GM23248 (cell line): ENCODE measurements at places on chromosomes 1 and 21.

DNA sequence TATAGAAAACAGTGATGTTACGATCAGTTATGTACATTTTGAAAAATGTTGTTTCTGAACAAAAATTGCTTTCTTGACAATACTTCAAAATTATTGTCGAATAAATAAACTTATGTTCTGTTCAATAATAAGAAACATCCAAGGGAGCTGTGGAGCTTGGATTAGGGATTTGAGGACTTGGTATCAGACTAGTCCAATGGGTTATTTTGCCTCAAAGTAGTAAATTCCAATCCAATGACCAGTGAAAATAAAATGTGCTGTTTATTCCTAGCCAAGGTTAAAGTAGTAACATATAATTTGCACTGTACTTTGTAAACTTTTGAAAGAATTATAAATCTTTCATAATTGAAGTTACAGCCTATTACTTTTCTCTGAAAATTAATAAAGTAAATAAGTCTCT is 79.1 kb upstream of the IVNS1ABP start:
- DNase-seq: peak; percentile 35

GRCh38 chr21:42059721-42060120 is 11.4 kb upstream of the UMODL1 start:
- DNase-seq: no peak

GRCh38 chr1:65392497-65392896 is 28.0 kb upstream of the LEPR start:
- no peak for DNase-seq

GRCh38 chr1:77590651-77591050 is 91.8 kb downstream of the ZZZ3 start:
- no peak for DNase-seq

GRCh38 chr1:44994309-44994898 is 8.0 kb upstream of the EIF2B3 start:
- DNase-seq: no peak

DNA sequence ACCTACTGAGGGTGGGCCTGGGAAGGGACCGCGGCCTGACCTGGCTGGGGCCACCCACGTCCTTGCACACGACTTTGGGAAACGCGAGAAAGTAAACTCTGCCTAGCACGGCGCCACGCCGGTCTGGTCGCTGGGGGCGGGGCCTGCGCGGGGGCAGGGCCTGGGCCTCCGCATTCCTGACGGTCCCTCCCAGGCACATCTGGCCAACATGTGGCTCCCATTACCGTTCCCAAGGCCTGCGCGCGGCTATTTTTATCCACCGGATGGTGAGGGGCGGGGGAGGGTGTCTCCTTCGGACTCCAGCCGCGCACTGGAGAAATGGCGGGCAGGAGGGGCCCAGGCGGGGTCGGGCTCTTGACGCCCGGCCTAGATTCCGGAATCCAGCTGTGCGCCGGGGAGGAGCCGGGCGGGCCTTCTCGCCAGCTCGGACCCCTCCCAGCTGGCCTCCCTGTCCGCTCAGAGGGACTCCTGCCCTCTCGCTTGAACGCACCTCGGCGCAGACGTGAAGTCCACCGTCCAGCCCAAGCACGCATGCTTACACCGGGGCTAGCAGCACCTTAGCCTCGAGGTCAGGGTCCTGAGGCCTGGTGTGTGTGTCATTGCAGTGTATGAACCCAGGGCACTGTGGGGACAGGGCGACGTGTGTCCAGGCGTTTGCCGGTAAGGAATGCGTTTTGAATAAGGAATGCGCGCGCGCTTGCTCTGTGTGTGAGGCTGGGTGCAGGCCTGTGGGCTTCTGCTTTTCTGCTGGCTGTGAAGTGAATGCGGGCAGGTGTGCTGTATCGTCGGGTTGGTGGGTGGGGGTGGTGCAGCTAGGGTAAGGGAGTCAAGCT is 2.1 kb downstream of the EVA1B start:
- DNase-seq: peak; percentile 97

- no peak for DNase-seq
Observed at GRCh38 chr1:95620076-95620475, 386.1 kb downstream of the RWDD3 start.

- peak; percentile 55 for DNase-seq
Observed at GRCh38 chr21:16169102-16169511, 439.3 kb downstream of the USP25 start.

- DNase-seq: no peak
Observed at GRCh38 chr1:161158316-161159010, 837 bp upstream of the USP21 start.

- no peak for DNase-seq
Observed at GRCh38 chr1:30040081-30041019, 683.0 kb downstream of the MATN1 start.

- DNase-seq: no peak
Observed at GRCh38 chr1:200969726-200970561, 53.6 kb downstream of the KIF21B start.

DNA sequence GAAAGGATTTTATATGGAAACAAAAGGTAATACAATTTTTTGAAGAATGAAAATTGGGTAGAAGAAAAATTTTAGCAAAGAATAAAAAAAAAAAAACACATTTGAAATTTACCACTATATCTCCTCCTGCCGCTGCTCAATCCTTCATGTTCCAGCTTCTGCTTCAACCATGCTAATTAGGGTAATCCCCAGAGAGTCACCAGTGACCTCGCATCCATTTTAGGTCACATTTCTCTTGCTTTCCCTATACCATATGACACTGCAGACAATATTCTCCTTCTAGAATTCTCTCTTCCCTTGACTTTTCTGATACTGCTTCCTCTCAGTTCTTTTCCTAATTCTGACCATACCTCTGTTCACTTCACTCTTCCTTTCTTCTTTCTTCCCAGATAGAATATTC is 237.1 kb downstream of the USH2A start:
- no peak for DNase-seq

DNA sequence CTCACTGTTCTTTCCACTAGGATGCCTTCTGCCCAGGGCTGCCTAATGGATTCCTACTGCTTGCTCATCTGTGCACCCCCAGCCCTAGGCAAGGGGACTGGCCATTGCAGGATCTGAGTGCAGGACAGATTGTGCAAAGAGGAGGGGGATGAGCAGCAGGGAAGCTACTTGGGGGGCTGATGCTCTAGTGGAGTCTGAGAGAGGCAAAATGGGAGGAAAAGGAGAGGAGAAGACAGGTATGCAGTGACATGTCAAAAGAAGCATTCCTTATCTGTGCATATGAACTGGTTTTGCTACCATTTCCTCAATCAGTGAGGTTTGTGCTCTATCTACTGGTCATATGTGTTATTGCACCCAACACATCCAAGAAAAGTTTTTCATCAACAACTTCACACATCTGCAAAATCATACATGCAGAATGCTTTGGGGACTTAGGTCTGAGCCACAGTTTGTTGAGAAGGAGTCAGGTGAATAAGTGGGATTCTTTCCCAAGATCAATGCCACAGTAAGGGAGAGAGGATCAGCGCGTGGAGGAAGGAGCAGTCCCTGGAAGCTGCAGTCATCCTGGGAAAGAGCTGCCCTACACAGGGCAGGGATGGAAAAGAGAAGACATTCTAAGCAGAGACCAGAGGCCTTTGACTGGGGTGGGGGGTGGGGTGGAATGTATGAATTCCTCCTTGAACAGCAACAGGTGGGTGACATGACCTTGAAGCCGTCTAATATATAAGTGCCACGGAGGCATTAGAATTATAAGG is 14.4 kb downstream of the SLC5A9 start:
- peak; percentile 59 for DNase-seq

DNA sequence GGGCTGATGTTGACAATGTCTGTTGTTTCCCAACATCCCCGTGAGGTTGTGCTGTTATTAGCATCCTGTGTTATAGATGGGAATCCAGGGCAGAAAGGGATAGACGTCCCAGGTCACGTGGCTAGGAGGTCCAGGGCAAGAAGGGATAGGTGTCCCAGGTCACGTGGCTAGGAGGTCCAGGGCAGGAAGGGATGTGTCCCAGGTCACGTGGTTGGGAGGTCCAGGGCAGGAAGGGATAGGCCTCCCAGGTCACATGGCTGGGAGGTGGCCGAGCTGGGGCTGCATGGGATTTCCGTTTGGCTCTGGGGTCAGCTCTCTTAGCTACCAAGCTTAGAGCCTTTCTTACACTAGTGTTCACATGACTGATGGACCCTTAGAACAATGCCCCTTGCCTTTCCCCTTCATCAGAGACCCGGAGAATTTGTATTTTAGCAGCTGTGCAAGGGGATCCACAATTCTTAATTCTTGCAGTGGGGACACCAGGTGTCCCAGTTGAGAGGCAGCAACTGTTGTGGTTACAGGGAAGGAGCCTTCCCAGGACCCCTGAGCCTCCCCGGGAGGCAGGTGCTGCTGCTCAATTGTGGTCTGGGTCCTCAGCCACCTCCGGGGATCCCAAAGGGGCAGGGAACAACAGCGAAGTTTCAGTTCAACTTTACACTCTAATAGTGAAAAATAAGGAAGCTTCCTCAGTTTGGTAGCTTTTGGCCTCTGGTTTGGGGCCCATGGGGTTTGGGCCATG is 69.2 kb downstream of the UMODL1 start:
- no peak for DNase-seq

GRCh38 chr21:27300770-27301169 is 333.9 kb upstream of the ADAMTS5 start:
- peak; percentile 78 for DNase-seq

DNA sequence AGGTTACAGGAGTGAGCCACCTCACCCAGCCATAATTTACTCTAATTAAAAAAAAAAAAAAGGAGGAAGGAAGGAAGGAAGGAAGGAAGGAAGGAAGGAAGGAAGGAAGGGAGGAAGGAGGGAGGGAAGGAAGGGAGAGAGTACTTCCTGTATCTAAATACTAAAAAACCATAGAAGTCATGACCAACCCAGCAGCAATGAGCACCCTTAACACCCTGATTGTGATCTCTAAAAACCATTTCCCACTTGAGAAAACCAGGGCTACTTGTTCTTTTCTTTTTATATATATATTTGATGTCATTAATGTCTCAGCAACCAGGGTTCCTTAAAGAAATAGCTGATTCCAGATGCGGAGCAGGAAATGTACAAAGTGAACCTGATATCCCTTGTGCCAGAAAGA is 31.2 kb downstream of the ARID4B start:
- no peak for DNase-seq

GRCh38 chr1:8562881-8563865 is 245.3 kb downstream of the SLC45A1 start:
- peak; percentile 73 for DNase-seq

GRCh38 chr1:44260792-44261170 is 47.5 kb downstream of the DMAP1 start:
- DNase-seq: no peak

GRCh38 chr1:171257607-171258076 is 9.3 kb downstream of the FMO1 start:
- no peak for DNase-seq

GRCh38 chr21:15058854-15059263 is 5.9 kb downstream of the NRIP1 start:
- peak; percentile 89 for DNase-seq

DNA sequence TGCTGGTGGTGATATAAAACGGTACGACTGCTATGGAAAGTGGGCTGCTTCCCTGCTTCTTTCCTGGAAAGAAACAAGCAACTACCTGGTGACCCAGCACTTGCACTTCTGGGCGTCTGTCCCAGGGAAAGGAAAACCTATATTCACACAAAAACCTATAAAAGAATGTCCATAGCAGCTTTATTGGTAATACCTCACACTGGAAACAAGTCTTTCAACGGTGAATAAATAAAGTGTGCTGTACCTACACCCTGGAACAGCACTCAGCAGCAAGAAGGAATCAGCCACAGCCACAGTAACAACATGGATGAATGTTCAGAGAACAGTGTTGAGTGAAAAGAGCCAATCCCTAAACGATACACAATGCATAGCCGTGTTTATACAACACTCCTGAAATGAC is 19.9 kb downstream of the SLC19A1 start:
- DNase-seq: no peak

DNA sequence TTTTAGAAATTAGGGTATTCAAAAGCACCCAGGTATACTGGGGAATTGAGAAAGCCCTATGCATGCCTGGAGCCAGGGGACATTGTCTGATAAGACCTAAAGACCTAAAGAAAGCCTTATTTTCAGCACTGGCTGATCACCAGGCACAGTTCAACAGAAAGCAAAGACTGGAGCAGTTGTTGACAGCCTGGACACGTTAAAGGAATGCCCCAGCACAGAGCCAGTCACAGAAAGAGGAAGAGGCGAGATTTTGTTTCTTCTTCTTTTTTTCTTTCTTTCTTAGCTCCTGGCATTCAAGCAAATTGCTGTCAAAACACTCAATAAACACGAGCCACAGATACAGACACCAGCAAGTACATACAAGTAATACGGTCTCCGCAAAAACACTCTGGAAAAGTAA is 40.4 kb downstream of the RNF187 start:
- no peak for DNase-seq

DNA sequence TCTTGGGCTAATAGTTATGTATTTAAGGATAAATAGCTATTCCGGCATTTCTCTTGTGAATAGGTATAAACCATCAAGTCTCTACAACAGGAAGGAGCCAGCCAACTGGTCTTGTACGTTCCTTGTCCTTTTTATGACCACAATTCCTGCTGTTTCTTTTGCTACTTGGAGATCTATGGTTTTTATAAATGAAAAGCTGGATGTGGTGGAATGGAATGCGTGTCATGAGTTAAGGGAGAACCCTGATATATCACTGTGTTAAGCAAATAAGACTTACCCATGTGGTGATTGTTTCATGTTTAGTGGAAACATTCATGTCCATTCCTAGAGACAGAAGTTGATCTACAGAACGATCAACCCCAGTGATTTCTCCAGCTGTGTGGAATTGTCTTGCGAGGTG is 282.1 kb downstream of the RPS6KC1 start:
- no peak for DNase-seq

DNA sequence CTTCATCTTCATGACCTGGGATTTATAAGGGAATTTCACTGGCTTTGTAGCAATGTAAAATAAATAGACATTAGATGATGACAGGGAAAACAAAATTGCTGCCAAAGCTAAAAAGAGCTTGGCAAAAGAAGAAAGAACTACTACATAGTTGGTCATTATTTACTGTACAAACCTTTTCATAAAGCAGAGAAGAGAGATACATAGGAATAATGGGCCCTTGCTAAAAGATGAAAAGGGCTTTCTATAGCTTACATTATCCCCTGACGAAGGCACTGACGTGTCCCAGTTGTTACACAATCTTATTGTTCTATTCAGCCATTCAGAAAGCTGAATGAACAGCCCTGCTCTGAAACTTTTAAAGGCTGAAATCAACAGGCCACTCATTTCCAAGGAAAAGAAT is 57.1 kb downstream of the ZC3H11B start:
- peak; percentile 69 for DNase-seq

DNA sequence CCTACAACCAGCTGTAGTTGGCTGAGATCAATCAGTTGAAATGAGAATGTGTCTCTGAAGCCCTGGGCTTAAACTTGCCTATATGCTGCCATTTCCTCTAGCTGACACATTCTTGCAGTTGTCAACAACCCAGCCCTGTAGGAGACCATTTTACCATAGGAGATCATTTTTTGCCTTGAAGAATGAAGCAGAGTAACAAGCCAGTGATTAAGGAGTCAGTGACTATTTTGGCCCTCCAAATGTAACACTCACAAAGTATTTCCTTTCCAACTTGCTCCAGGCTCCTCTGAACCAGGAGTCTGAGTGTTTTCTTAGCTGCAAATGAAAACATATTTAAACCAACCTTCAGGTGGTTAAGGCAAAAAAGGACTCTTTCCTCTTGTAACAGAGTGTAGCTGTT is 183.5 kb downstream of the ZZZ3 start:
- DNase-seq: peak; percentile 39
